ENCODE measurements at places on chromosomes 2 and 18.

- DNase-seq: no peak
Observed at GRCh38 chr2:238861013-238861730, 13.3 kb downstream of the TWIST2 start.

DNA sequence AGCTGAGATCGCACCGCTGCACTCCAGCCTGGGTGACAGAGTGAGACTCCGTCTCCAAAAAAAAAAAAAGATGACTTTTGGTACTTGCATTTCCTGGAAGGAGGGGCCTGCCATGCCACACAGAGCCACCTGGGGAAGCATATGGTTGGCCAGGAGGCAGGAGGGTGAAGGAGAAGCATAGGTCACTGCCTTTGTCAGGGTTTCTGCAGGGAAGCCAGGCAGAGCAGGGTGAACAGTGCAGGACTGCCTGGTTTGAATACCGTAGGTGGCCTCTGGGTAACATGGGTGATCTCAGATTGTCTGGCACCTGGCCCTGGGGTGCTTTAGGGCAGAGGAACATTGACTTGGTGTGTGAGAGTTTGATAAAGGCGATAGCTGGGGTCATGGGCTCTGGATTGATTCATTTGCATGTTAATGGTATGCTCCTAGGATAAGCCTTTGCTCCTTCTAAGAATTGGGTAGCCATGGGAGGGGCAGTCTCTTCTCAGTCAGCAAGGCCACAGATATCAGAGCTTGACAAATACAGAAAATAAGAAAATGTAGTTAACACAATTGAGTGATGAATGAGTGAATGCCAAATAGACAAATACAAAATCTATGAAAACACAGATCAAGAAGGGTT, 124.0 kb upstream of the SEC11C start:
- no peak for DNase-seq

DNA sequence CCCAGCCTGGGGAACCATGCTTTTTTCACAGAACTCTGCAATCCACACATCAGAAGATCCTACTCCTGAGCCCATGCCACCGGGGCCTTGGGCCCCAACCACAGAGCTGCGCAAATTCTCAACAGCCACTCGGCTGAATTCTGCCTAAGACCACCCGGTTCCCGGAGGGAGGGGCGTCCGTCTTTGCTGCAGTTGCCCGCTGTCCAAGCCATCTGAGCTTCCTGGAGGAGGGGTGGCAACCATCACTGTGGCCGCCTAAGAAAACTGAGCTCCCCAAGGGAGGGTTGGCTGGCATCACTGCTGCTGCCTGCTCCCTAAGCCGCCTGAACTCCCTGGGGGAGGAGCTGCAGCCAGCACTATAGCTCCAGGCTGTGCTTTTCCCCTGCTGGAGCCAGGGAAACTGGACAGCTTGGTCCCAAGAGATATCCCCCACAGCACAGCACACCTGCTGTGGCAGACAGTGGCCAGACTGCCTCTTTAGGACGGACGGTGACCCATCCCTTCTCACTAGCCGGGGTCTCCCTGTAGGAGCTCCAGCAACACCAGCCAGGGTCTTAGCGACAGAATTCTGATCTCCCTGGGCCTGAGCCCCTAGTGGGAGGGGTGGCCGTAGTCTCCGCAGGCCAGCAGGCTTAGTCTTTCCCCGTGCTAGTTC, 1411.6 kb upstream of the CDH2 start:
- no peak for DNase-seq

DNA sequence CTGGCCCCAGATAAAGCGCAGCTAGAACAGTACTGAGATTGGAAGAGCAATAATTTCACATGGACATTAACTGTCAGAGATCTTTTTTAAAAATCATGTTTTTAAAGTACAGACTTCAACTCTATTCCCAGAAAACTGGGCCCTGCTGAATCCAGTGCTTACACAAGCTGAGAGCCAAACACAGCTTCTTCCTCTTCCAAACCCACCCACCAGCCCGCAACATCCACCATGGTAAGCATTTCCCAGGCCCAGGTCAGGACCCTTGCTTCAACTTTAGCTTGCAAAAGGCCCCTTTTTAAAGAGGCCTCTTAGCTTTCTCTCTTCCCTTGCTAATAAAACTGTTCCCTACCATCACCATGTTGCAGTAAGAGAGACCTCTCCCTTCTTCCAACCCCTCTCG, 2.1 kb downstream of the AAK1 start:
- peak; percentile 28 for DNase-seq

GRCh38 chr2:122651236-122651635, 895.8 kb downstream of the TSN start:
- no peak for DNase-seq

DNA sequence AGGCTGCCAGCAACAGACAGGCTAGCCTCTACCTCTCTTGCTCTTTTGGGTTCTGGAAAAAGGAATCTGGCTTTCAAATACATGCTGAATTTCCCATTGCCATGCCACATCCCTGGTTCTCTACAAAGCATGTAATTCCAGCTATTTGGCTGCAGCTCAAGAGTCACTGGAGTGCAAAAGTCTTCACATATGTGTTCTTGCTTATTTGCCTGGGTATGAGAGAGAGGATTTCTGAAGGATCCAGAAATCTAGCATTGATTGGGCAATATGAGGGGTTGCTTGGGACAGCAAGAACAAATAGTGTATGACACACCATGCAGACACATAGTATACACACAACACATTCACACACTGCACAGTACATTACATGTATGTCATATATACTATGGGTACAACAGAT, 30.7 kb upstream of the LGALSL start:
- DNase-seq: no peak

GRCh38 chr2:224850081-224850480, 133.9 kb upstream of the CCDC195 start:
- no peak for DNase-seq

- no peak for DNase-seq
Observed at GRCh38 chr2:10523406-10524189, 75.5 kb upstream of the ODC1 start.

DNA sequence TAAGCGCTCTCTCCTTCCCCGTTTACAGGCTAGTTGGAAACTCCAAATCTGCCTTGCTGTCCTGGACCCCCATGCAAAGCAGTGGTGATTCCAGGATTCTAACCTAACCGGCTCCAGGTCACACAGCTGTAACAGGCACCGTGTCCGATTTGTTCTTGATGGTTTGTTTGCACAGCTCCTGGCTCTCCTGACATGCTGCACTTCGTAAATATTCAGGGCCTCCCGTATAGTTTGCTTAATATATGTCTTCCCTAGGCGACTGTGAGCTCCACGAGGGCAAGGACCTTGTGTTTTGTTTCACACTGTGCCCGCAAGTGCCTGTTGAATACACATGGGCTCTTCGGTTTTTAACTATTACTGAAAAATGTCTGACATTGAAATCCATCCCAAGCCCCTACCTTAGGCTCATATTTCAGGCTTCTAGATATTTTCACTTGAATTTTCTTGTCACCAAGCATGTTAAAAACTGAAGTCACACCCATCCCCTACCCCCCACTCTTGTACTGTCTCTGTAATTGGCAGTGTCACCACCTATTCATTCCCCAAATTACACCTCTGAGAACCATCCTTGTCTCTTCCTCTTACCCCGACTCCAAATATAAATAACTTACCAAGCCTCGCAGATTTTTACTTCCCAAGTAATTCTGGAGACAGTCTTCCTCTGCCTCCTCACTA, 1.0 kb upstream of the PUM2 start:
- no peak for DNase-seq

DNA sequence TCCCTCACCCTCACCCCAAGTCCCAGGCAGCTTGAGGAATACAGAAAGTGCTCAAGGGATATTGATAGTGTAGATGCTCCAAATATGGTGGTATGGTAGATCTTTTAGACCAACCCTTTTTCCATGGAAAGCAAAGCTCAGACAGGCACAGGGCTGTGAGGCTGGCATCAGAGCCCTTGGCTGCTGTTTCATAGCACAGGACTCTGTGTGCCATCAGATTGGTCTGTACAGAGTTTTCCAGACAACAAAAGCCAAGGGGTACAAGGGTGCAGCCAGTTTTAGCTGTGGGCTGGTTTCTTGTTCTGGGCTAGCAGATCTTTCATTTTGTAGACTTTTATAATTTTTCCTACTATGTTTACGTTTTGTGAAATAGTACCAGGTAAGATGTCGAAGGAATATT, 296.9 kb upstream of the TNP1 start:
- DNase-seq: no peak

- no peak for DNase-seq
Observed at GRCh38 chr2:47509250-47509649, 106.3 kb downstream of the MSH2 start.

DNA sequence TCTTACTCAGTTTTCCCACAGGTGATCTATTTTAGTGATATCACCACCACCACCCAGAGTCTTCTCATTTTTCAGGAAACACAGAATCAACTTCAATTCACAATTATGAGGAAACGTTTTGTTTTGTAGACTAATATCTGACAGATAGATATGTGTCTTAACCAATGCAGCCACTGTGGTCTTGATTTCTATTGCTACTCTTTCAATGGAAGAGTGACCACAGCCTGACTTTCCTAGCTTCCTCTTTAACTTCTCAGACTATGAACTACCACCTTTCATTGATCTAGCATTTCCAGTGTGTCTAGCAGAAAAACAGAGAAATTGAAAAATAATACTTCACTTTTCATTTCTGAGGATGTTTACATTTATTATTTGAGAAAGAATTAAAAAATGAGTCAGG, 20.5 kb downstream of the ADAM17 start:
- DNase-seq: no peak

- no peak for DNase-seq
Observed at GRCh38 chr2:42572297-42573081, 4.1 kb downstream of the MTA3 start.
